ENCODE measurements at places on chromosomes 3 and 15.

- DNase-seq = no peak
Observed at GRCh38 chr15:78087951-78088772, 4.2 kb upstream of the SH2D7 start.

GRCh38 chr3:135862361-135862760, 103.2 kb upstream of the PPP2R3A start:
- DNase-seq = no peak

GRCh38 chr15:76340198-76340802, 3.7 kb downstream of the ISL2 start:
- DNase-seq = no peak

- DNase-seq = no peak
Observed at GRCh38 chr3:164550857-164551256, 527.4 kb downstream of the SI start.

GRCh38 chr3:61358364-61358763, 107.1 kb upstream of the FHIT start:
- DNase-seq = peak; percentile 6

DNA sequence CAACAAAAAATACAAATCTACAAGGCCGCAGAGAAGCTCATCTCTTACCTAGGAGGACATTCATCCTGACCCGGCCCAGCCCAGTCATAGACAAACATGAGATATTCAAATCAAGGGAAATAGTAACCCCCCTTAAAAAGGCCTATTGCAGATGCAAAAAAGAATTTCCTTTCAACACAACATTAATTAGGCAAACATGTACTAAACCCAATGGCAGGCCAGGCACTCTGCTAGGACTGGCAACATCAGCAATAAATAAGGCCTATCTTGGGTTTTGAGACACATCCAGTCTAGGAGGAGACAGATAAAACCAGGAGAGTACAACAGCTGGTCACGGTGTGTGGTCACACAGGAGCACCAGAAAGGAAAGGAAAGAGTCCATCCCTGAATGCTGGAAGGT, 61.4 kb downstream of the ADCY5 start:
- DNase-seq = no peak

GRCh38 chr3:109728861-109729494, 391.6 kb upstream of the DPPA4 start:
- DNase-seq = no peak

- no peak for DNase-seq
Observed at GRCh38 chr3:66140743-66141372, 79.9 kb upstream of the SLC25A26 start.

DNA sequence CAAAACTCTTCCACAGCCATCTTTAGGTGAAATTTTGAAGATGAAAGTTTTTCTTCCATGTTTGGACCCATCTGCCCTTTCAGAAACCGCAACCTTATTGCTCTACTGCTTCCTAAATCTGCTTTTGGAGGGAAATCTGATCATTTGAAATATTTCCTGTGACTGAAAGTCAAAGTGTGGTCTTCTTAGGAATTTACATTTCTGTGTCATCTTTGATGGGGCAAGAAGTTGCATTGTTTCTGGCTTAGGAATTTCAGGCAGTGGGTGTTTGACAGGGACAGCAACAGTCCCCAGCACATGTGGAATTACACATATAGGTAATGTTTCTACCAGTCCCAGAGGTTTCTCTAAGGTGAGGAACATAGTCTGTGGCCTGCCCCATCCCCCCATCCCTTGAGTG, 5.3 kb upstream of the TYRO3 start:
- no peak for DNase-seq

DNA sequence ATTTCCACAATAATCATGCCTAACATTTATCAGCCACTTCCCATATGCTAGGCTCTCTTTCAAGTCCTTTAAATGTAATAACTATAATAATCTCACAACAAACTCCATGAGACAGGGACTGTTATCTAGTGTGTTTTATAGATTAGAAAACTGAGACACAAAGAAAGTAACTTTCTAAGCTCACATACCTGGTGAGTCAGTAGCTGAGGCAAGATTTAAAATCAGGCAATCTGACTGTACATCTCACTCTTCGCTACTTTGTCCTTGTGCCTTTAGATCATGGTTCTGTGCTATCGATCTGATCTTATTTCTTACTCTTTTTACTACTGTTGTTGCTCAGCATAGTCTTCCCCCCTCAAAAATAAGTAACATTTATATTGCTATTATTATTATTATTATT, 295.5 kb downstream of the LPP start:
- DNase-seq = no peak

- no peak for DNase-seq
Observed at GRCh38 chr3:16937326-16937845, 52.6 kb downstream of the PLCL2 start.

DNA sequence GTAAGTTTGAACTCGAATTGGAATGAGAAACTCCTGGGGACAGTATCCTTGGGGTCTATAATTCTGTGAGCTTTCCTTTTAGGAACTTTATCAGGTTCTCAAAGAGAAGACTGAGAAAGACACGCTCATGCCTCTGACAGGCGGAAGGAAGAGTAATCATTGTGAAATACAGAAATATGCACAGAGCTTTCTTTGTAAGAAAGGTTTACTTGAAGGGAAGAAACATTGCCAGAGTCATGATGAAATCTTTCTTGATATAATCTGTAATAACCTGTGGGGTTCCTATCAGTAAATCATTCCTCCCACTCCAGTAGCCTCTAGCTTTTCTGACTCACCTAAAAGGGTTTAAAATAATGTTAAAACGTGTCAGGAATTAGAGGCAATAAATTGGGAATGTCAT, 83.6 kb upstream of the CCDC39 start:
- no peak for DNase-seq

- no peak for DNase-seq
Observed at GRCh38 chr3:36512555-36512954, 132.3 kb downstream of the STAC start.

GRCh38 chr15:82793737-82794136, 12.1 kb downstream of the FSD2 start:
- DNase-seq = no peak

DNA sequence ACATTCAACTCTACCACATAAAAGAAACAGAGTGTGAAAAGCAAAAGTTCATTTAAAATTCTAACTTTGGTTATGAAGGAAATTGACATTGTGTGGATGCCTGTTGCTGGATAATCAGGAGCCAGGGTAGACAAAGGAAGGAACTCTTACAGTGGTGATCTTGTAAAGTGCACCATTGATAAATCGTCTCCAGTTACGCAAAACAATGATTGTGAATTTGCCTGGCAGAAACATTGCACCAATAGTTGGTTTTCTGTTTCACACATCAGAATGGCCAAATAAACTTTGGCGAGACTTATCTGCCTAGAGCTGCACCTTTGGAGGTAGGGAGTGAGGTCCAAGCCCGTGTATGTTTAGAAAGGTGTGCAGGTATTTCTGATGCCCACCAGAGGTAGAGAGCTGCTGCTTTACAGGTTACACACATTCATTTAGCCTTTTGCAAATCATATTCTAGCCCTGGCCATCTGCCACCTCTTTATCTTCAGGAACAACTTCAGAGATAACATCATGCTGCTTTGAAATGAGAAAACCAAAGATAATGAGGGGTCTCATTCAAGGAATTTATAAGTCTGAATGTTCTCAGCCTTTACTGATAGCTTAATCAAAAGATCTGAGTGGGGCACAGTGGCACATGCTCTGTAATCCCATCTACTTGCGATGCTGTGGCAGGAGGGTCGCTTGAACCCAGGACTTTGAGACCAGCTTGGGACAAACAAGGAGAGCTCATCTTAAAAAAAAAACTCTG, 47.4 kb upstream of the P3H2 start:
- no peak for DNase-seq

- DNase-seq = no peak
Observed at GRCh38 chr3:154210986-154211385, 89.8 kb downstream of the ARHGEF26 start.

- no peak for DNase-seq
Observed at GRCh38 chr3:13193320-13194284, 120.4 kb upstream of the IQSEC1 start.

DNA sequence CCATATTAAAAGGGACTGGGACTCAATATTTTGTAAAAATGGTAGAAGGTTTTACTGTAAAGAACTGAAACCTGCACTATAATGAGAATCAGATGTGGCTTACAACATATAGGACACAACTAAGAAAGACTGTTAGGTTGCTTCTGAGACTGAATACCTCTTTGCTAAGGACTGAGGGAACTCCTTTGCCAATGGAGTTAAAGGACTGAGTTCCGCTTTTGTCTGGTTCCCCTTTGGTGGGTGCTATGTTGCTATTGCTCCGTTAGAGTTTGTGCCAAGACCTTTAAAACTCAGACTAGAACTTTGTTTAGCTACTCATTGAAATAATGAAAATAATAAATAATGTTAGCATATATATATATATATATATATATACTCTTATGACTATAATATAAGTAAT, 147.8 kb upstream of the KCNMB2 start:
- no peak for DNase-seq

GRCh38 chr15:69515926-69516325, 63.3 kb downstream of the RPLP1 start:
- no peak for DNase-seq

GRCh38 chr3:117798221-117798620, 1088.6 kb downstream of the TUSC7 start:
- no peak for DNase-seq

- no peak for DNase-seq
Observed at GRCh38 chr15:63509955-63510940, 5.9 kb downstream of the USP3 start.

DNA sequence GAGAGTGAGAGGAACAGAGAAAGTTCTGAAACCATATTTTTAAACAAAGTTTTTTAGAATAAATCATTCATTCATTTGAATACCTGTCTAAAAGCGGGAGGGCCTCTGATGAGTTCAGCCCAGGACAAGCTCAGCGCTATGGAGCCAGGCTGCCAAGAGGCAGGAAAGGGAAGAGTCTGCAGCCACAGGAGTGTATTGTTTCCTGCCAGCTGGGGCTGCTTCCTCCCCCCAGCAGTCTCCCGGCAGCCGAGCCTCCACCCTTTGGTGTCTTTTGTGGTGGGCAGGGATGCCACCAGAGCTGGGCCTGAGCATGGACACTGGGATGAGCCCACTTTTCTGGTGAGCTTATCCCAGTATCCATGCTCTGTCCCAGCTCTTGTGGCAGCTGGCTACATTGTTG, 199.5 kb upstream of the TPRG1 start:
- DNase-seq = no peak

- DNase-seq = no peak
Observed at GRCh38 chr15:32099956-32100684, 69.8 kb downstream of the CHRNA7 start.

- DNase-seq = no peak
Observed at GRCh38 chr15:69017978-69018377, 3.5 kb downstream of the NOX5 start.

DNA sequence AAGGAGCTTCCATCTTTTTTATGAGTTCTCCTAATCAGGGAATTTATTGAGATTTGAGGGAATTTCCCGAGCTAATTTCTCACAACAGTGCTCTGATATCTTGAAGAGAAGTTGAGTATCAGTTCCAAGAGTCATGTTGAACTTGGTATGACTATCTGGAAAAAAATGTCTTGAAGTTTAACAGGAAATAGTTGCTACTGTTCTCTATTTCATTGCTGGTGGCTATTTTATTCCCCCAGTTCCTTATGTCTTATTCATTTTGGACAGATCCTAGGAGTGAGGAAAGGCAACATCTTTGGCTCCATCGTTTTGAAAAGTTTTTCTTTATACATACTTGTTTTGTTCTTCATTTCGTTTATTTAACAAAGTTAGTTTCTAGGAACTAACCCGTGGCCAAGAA, 307.8 kb upstream of the AGTR1 start:
- no peak for DNase-seq

GRCh38 chr3:43919029-43919428, 228.3 kb downstream of the ABHD5 start:
- no peak for DNase-seq

DNA sequence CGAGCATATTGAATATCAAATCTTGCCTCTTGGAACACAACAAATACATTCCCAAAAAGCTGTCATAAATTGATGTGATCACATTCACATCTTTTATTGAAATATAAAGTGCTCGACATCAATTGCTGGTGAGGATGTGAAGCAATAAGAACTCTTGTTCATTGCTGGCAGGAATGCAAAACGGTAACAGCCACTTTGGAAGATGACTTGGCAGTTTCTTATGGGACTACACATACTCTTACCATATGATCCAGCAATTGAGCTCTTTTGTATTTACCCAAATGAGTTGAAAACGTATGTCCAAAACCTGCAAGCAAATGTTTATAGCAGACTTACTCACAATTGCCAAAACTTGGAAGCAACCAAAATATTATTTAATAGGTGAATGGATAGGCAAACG, 234.9 kb downstream of the CACNA2D3 start:
- DNase-seq = no peak

DNA sequence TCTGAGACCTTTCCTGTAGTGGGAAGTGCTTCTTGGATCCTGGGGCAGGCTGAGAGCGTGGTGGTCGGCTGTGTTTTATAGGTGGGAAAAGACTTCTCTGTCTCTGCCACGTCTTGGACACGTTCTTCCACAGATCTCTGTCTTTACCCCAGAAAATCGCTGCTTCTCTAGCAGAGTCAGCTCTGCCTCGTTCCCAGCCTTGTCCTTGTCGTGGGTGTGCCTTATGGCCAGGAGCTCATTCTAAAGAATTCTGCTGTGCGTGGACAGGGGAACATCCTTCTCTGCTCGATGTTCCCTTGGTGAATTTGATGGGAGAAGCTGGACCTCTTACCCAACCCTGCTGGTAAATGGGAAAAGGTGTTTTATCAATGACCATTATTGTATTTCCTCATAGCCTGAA, 433.1 kb upstream of the C2CD4B start:
- no peak for DNase-seq

DNA sequence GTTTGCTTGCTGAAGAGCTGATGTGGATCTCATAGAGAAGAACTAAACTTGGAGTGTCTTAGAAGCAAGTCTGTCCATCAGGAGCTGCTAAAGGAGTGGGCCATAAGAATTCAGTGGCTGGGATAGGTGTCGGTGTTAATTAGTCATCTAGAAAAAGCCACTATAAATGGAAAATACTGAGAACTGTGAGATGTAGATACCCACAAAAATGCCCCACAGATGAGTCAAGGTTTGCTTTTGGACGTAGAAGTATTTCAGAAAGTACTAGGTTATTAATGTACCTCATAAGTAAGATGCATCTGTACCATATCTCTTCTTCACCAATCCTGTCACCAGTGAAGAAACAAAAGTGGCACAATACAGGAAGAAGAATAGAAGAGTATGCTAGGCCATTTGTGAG, 530.9 kb upstream of the TGFBR2 start:
- DNase-seq = no peak

- DNase-seq = no peak
Observed at GRCh38 chr15:83850015-83850414, 196.1 kb downstream of the ADAMTSL3 start.

Measured in prostate gland (tissue), 2 donors.